Activated CD4-positive, alpha-beta T cell treated with anti-CD3 and anti-CD28 coated beads for 24 hours (primary cell): ENCODE measurements at places on chromosomes 2 and 18.
A peak's percentile ranks its signal among the peaks of the same experiment; 100 is the strongest.

- DNase-seq: no peak
Observed at GRCh38 chr2:191611614-191612013, 66.3 kb upstream of the NABP1 start.

GRCh38 chr2:214328941-214329340 is 81.9 kb upstream of the VWC2L start:
- no peak for DNase-seq

DNA sequence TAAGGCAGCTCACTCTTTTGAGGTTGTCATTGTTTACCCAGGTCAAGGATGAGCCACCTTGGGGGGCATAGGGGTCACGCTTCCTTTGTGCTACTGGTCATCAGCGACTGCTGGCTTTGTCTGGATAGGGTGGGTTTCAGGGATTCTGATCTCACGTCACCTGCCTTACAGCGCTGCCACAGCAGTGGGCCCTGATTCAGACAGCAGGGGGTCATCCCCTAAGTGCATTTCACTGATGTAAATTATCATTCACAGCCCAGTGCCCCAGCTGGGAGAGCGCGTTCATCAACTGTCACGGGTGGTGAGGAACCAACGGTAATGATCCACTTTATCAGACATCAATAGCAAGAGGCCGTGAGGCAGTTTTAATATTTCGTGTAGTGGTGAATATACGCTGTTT is 291.2 kb downstream of the NEDD4L start:
- no peak for DNase-seq

- DNase-seq: no peak
Observed at GRCh38 chr2:50956886-50957285, 75.0 kb downstream of the NRXN1 start.

- DNase-seq: peak; percentile 15
Observed at GRCh38 chr2:134411828-134412638, 158.2 kb downstream of the MGAT5 start.
